Large intestine (tissue), 12 donors: ENCODE measurements at places on chromosomes 5 and 9. TPM values are rescaled to one million over a fixed set of nuclear protein-coding genes. Genes with fewer than 3 reads are reported as not detected.

Gene PCDHGA1
- 0.30 TPM for polyA plus RNA-seq

Gene COL15A1
- 19.7 TPM for polyA plus RNA-seq

Gene LHX6
- polyA plus RNA-seq = 1.1 TPM

Gene SNX2
- 133 TPM for polyA plus RNA-seq

- DNase-seq = no peak
Observed at GRCh38 chr5:178208540-178209227, 4.4 kb downstream of the HNRNPAB start.

GRCh38 chr5:143244990-143245389 is 158.5 kb downstream of the NR3C1 start:
- DNase-seq = no peak

GRCh38 chr9:119998614-119999013 is 581.4 kb downstream of the CDK5RAP2 start:
- peak; percentile 14 for DNase-seq

DNA sequence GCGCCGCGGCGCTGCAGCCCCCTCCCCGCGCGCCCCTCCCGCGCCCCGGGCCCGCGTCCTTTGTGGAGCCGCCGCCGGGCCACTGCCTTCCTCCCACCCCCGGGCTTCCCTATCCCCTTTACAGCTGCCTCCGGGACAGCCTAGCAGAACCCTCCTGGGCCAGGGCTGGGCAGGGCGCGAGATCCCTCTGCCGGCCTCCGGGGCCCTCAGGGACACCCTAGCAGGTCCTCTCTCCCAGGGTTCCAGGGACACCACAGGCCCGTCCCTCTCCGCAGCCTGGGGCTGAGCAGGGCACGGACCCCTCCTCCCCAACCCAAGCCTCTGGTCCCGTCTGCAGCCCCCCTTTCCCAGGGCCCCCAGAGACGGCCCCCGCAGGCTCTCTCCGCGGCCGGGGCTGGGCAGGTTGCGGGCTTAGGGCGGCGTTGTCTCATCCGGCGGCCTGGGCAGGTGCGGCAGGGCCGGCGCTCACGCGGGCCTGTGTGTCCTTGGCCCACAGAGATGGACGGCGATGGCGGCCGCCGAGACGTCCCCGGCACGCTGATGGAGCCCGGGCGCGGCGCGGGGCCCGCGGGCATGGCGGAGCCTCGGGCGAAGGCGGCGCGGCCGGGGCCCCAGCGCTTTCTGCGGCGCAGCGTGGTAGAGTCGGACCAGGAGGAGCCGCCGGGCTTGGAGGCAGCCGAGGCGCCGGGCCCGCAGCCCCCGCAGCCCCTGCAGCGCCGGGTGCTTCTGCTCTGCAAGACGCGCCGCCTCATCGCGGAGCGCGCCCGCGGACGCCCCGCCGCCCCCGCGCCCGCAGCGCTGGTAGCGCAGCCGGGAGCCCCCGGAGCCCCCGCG is 710 bp downstream of the WNK2 start:
- DNase-seq = no peak

- no peak for DNase-seq
Observed at GRCh38 chr9:132027752-132028663, 51.7 kb downstream of the MED27 start.

GRCh38 chr5:75931175-75931574 is 152.0 kb upstream of the SV2C start:
- no peak for DNase-seq

DNA sequence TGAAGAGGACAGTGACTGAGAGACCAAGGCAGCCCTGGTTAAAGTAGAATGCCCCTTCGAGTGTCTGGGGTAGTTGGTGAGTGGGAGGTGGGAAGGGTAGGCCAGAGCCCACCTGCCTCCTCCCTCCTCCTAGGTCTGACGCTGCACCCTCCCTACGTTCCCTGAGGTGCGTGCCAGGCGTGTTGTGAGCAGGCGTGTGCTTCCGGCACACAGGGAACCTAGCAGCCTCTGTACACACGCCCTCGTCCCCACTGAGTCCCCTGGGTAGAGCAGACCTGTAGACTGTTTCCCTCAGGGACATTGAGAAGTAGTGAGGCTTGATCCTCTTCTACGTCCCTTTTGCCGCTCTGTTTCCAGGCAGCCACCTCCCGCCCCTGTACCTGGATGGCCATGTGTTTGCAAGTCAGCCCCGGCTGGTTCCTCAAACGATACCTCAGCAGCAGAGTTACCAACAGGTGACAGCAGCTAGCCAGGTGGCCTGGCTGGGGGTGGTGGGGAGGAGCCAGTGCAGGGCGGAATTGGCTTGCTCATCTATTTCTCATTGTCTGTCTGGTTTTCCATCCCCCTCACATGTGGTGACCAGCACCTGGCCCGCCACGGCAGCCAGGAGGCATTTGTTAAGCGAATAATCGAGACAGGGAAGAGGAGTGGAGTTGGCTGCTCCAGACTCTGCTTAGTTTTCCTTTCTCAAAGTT is 16.8 kb upstream of the POMT1 start:
- no peak for DNase-seq

DNA sequence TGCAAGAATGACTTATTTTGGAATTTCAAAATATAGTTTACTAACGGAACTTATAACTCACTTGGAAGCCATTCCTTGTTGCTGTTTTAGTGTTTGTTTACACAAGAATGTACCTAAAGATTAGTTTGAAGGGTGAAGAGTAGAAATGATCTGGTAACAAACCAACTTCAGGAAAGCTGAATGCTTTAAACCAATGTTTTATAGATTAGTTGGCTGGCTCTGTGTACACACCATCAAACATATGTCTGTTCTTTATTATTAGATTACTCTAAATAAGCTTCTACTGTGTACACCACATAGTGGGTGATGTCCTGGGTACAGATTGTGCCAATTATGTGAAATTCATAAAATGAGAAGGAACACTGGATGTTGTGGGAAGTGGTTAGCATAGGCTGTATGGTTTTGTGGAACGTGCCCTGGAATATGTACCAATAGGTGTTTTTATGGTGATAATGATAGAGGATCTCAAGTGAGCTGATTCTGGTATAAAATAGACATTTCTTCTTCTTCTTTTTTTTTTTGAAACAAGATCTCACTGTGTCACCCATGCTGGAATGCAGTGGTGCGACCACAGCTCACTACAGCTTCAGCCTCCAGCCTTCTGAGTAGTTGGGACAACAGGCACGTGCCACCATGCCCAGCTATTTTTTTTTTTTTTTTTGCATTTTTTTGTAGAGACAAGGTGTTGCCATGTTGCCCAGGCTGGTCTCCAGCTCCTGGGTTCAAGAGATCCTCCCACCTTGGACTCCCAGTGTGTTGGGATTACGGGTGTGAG is 109.3 kb upstream of the DHFR start:
- no peak for DNase-seq

DNA sequence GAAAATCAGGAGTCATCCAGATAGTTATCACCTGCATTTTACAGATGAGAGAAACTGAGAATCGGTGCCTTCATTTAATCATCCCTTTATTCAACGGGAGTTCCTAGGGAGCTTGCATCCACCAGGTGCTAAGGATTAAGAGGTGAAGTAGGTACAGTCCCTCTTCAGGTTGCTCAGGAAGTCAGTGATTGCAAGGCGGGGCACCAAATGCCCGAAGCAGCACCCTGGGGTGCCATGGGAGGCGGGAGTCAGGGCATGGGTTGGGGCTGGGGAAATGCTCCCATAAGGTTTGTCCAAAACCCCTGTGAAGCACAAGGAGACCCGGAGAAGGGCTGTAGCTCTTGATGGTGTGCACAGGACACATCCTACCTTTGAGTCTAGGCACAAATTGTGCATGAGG is 98.8 kb upstream of the KLF4 start:
- peak; percentile 66 for DNase-seq

DNA sequence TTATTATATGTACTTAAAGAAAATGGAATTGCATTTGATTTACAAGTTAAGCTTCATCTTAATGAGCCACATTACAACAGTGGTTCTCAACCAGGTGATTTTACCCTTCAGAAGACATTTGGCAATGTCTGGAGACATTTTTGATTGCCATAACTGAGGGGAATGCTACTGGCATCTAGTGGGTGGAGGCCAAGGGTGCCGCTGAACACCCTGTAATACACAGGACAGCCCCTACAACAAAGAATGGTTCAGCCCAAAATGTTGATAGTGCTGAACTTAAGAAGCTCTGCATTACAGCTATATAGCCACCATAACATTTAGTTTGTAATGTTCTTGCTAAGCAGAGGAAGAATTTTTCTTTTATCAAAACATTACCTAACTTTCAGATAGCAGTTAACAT is 103.1 kb downstream of the PAM start:
- no peak for DNase-seq

- DNase-seq = no peak
Observed at GRCh38 chr5:1652873-1653697, 129.3 kb upstream of the LPCAT1 start.

- no peak for DNase-seq
Observed at GRCh38 chr5:96207420-96207819, 225.6 kb downstream of the PCSK1 start.

GRCh38 chr5:39106322-39106721 is 32.1 kb upstream of the RICTOR start:
- DNase-seq = no peak

GRCh38 chr9:131448818-131449217 is 53.9 kb upstream of the POMT1 start:
- no peak for DNase-seq
